ENCODE measurements at places on chromosomes 12 and 14.

DNA sequence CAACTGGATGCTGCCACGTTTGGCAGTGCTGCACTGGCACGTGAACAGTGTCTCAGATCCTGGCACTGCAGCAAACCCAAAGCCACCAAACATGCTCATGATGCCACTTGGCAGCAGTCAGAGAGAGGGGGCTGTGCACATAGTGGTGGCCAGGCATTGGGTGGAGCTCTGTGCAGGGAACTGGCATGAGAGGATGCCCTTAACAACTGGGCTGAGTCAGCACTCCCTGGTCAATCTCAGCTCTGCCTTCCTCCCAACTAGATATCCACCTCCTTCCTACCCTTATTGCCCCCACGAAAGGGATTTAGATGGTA is 37.0 kb downstream of the ZFHX2 start:
- no peak for DNase-seq

GRCh38 chr12:69698769-69699540 is at the start of gene BEST3:
BEST3 (minus strand) TSS chr12:69699303; CDS start chr12:69697798, 1,505 bp downstream.
- DNase-seq: no peak

GRCh38 chr12:112987561-112987960 is 9.2 kb downstream of the OAS2 start:
- DNase-seq: no peak

DNA sequence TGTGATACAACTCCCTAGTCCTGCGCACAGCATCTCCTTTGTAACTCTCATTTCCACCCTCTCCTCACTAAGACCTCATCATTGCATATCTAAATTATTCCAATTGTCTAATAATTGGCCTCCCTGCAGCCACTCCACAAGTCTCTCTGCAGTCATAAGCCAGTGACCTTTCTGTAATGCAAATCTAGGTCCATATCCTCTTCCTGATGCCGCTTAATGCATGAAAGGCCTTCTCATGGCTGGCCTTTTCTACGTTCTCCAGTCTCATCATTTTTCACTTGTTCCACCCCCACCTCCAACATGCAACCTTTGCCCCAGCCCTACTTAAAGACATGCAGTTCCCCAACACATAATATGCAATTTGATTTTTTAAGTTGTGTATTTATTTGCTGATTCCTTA is 96.0 kb downstream of the RPAP3 start:
- no peak for DNase-seq
